ENCODE measurements at places on chromosomes 11 and 22.
A peak's percentile ranks its signal among the peaks of the same experiment; 100 is the strongest.

DNA sequence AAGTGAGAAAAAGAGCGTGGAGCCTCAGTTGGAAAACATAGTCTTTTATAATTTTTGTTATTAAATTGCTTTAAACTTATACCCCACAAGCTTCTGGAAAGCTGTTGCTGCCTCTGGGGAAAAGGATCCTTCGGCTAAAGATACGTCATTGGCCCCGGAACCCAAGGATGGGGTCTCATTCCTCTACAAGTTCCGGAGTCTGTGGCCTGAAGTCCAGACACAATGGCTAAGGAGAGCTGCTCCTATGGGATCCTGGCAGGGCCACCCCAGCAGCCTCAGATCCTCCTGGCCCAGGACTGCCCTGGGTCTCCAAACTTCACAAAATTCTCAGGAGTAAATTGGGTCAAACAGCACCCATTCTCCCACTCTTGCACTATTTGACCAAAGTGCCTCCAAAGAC is 5.9 kb downstream of the WT1 start:
- no peak for DNase-seq

DNA sequence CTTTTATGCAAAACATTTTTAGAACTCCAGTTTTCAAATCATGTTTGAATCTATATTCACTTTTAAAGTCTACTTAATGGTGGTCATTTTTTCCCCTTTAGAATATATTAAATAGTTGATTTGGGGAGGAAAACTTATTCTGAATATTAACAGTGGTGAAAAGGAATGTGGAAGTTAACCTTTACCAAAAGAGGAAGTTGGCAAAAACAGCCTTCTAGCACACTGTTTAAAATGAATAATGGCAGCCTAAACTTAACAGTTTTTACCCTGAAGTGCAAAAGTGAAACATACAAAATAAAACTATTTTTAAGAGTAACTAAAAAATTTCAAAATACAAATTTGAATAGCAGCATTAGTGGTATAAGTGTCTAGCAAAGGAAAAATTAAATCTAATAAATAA is 86.4 kb downstream of the GRK3 start:
- no peak for DNase-seq

GRCh38 chr11:61893981-61894380 is 2.6 kb upstream of the FADS3 start:
- no peak for DNase-seq

- no peak for DNase-seq
These were observed 947.7 kb downstream of the TBC1D22A start for GRCh38 chr22:47710135-47710534.

- DNase-seq = no peak
These were observed 32.1 kb upstream of the PAK1 start for GRCh38 chr11:77505956-77506355.

- DNase-seq = no peak
These were observed 7.9 kb downstream of the PCSK7 start for GRCh38 chr11:117223741-117224689.

DNA sequence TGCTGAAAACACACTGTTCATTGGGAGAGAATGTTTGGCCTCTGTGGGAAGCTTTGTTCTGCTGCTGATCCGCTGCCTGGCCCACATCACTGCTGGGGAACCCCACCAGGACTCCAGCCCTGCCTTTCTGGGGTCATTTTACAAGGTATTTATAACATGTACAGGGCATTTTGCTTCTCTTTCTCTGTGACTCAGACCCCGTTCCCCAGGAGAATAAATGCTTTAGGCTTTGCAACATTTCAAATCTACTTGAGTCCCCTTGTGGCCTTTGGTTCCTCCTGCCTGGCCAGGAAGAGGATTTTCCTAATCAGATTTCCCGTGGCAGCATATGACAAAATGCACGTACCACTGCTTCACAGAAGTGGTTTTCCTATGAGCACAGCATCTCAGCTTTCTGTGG is 43.0 kb downstream of the BTG4 start:
- no peak for DNase-seq

GRCh38 chr11:114857281-114857680 is 179.0 kb downstream of the NXPE2 start:
- DNase-seq = no peak

DNA sequence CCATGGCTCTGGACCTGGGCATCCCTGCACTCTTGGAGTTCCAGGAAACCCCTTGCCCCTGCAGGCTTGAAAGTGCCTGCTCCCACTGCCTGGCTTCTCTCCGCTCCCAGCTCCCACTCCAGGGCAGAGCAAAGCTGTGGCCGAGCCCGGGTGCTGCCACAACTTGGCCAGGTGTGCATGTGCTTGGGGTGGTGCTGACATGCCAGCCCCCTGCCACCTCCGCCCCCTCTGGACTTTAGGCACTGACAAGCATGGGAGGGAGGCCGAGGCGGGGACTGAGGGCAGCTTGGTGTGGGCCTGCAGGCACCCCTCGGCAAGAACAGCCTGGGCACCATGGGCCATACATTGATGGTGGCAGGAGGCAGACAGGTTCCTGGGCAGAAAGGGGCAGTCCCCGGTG is 56.4 kb upstream of the B3GNT6 start:
- DNase-seq = no peak

- DNase-seq = no peak
These were observed 7.5 kb upstream of the PPARA start for GRCh38 chr22:46142548-46143490.

DNA sequence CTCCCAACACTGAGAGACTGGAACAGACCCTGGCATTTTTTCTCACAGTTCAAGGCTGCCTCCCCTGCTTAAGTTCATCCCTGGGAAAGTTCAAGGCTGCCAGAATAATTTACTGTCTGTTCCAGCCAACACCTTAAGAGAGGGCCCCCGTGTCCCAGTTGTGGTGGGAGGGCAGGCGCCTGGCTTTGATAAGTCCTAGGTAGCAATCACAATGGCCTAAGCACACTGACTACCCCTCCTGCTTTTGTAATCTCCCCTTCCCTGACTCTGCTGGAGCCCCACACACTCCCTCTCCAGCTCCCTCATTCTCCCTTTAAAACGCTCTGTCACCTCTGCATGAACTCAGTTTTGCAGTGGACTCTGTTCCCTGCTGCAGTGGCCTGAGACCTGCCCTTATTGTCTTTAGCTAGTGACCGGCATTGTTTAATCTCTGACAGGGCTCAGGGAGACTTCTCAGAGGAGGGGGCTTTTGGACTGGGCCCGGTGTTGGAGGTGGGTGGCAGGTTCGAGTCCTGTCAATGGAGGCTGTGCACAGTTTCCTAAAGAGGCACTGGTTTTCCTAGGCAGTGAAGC is 507.2 kb downstream of the TBC1D22A start:
- DNase-seq = no peak

GRCh38 chr11:113991718-113992458 is 17.0 kb downstream of the HTR3A start:
- no peak for DNase-seq

DNA sequence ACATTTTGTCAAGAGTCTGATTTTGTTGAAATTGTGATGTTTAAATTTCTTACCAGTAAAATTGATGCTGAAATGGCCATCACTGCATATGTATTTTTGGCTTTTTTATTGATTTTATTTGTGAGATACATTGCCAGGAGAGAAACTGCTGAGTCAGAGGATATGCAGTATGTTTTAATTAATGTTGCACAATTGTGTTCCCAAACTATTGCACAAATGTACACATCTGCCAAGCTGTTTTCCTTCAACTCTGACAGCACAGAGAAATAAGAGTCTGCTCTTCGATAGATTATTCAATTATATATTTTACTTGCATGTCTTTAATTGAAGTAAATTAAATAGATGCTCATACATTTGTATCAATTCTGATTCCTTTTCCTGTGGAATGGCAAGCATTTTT is 640.2 kb upstream of the LUZP2 start:
- DNase-seq = no peak

GRCh38 chr11:61840371-61840770 is 12.3 kb downstream of the FADS2 start:
- no peak for DNase-seq

- no peak for DNase-seq
These were observed 30.9 kb downstream of the ZBTB16 start for GRCh38 chr11:114090225-114090910.

DNA sequence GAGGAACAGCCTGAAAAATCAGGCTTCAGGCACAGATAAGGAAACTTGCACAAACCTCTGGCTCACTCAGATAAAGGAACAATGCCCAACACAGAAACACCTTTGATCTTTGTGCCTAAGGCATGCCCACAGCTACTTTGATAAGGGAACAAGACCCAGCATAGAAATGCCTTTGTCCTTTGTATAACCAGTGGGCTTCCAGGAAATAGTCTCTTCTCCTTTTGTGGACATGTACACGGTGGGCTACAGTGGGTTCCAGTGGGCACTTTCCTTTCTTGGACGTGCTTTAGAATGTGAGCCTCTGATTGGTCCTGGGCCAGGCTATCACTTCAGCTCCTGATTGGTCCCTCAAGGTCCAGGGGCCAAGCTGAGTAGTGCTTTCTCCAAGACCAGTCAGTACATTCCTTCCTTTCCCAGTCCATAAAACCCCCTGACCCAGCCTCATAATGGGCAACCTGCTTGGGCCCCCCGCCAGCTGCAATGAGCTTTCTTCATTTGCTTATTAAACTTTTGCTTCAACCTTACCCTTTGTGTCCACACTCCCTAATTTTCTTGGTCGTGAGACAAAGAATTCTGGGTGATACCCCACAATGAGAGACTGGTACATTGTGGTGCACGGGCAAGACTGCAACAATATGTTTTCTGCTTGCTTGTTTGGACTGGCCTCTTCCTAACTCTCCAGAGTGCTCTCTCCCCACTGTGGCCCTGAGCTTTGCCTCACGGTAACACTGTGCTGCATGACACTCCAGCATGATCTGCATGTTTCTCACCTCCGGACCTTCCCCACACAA is 1.7 kb upstream of the CABIN1 start:
- DNase-seq = no peak

DNA sequence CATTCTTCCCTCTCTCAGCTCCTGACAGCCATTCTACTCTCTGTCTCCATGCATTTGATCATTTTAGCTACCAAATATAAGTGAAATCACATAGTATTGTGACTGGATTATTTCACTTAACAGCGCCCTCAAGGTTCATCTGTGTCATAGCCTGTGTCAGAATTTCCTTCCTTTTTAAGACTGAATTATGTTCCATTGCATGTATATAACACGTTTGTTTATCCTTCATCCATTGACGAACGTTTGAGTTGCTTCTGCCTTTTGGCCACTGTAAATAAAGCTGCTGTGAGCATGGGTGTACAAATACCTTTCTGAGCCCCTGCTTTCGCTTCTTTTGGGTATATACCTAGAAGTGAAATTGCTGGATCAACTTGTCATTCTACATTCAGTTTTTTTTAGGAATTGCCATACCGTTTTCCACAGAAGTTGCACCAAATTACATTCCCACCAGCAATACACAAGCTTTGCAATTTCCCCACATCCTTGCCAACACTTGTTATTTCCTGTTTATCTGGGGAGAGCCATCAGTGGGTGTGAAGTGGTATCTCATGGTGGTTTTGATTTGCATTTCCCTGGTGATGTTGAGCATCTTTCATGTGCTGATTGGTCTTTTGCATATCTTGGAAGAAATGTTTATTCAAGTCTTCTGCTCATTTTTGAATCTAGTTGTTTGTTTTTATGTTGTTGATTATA is 17.5 kb downstream of the GLB1L2 start:
- no peak for DNase-seq

DNA sequence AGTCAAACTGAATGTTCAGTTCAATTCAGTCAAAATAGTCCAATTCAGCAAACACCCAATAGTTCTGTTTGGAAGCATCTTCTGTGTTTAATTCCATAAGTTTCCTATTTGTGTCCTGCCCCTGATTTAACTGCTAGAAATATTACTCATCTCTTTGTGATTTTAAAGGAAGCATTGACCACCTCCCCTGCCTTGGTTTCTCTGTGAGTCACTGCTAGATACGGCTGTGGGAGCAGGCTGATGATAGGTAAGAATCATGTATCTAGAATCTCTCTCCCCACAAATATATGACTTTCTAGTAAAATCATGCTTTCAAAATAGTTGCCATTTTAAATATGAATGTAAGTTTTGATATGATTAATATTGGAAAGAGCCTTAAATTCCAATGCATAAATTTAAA is 888.5 kb downstream of the NTM start:
- no peak for DNase-seq

DNA sequence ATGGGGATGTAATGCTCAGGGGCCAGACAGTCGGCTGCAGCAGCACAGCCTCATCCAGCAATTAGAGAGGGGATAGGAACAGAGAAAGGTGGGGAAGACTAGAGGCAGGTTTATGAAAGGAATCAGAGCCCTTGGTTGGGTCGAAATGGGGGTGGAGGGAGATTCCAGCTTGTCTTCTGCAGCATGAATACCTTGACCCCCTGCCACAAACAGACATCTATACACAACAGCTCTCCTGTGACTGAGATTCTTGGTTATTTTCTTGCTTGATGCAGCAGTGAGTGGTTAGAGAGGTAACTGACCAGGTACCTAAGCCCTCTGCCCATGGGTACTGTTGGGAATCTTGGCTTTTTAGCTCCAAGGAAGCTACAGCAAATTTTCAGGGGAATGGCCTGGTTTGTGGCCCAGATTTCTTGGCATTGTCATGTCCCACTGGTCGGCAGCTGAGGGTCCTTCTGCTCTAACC is at the start of gene TRIM49D1:
Gene TRIM49D1, minus strand, starts transcription at position 51 of the 466 bp plus-strand sequence. CDS start 4,535 bp downstream, outside the sequence.
- DNase-seq = no peak

GRCh38 chr11:58606930-58607714 is 15.3 kb upstream of the CNTF start:
- DNase-seq = no peak

- DNase-seq = no peak
These were observed 13.4 kb upstream of the MN1 start for GRCh38 chr22:27814993-27815392.

GRCh38 chr22:23315341-23315917 is 135.1 kb downstream of the BCR start:
- peak; percentile 57 for DNase-seq

DNA sequence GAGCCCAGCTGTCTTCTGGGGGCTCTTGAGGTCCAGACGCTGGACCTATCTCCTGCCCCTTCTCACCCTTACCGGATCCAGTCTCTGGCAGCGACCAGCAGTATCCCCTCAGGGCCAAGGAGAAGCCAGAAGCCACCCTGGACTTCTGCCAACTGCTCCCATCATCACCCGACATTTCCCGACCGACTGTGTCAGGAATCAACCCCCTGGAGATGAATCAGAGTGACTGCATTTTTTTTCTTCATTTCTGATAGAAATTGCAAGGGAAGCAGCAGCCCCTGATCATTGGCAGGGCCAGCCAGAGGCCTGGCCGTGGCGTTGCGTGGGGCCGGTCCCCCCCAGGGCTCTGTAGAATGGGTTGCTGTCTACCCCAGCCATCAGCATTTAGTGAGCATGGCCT is 5.2 kb upstream of the LIF start:
- no peak for DNase-seq

DNA sequence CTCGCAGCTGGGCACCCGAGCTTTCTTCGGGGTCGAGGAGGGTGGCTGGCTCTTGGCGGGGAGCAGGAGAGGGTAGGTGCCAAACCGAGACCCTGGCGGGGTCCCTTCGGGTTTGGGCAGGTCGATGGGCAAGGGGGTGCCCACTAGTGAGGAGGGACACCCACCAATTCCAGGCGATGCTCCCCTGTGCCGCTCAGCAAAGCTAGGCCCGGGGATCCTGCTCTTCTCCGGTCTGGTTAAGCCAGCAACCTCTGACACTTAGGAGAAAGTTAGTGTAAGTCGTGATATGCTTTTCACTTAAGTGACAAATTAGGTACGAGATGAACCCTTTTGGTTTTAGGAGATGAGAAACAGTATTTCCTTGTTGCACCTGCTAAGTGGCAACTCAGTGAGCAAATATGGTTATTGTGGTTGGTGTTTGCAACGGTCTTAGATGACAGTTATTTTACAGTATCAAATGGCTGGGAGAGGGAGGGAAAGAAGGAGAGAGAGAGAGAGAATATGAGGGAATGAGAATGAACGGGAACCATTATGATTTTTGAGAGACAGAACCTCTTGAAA is 565 bp downstream of the NUCB2 start:
- peak; percentile 16 for DNase-seq

GRCh38 chr11:24861440-24861839 is 364.6 kb downstream of the LUZP2 start:
- no peak for DNase-seq

Measured in HuH-7.5 (cell line).